Astrocyte of the cerebellum (primary cell): ENCODE measurements at places on chromosomes 5 and 9.

DNA sequence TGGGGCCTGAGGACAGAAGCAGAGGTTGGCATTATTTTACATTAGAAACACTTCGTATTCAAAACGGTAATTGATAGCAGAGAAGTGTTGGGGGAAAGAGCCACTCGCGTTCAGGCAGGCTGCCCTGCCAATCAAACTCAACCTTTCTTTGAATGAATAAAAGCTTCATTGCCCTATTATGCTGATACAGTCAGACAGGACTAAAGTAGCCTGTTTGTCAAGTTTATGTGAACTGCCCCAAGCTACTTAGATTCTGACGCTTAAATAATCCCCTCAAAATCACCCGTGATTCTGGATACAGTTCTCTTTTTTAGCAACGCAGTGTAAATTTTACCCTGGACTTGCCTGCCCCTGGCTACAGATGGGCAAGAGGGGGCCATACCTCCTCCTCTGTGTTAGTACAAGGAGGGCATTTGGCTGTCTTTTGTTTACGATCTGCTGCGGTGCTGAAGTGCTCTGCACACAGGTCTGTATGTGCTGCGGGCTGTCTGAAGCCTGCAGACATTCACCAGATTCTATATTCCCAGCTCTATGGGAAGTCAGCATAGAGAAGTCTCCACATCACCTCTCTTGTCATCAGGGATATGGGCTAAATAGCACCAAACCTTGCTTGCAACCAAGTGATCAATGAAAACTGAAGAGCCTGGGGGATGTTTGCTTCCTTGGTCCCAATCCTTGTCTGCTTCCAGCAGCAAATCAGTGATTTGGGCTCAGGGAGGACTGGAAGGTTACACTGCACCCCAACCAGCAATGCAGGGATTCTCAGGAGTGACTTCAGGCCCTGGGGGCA, 218.4 kb downstream of the EBF1 start:
- no peak for DNase-seq

DNA sequence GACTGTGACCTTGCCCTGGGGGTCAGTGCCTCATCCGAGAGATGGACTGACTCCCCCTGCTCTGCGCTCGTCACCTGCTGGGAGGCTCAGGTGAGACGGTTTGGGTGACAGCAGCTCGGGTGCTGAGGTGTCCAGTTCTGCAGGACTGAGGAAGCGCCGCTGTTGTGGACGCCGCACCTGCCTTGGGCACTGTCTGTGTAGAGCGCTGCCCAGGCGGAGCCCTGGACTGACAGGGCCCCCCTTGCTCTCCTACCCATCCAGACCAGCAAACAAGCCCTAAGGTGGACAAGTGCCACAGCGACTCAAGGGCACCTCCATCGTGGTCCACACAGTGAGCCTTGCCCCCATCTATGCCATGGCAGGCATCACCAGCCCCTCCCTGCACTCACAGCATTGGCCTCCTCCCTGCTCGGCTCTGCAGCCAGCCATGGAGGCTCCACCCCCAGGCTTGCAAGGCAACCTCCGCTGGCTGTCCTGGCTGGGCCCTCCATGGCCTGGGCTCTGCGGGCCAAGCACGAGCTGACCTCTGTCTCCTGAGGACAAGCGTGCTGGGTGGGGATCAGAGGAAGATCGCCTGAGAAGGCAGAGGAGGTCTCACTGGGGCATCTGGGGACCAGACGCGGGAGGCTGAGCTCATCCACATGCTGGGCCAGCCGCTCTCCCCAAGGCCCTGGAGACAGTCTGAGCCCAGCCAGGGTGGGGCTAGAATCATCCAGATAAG, 87.1 kb upstream of the COL5A1 start:
- no peak for DNase-seq

GRCh38 chr5:103424026-103424425, 138.6 kb downstream of the NUDT12 start:
- DNase-seq = peak; percentile 28

- DNase-seq = no peak
These were observed 65.1 kb downstream of the WWC1 start for GRCh38 chr5:168356592-168356991.
